ENCODE measurements at places on chromosomes 1 and 21.
A peak's percentile ranks its signal among the peaks of the same experiment; 100 is the strongest.

- H3K4me1 ChIP-seq = no peaks in the 10 kb centered on the region
- H3K36me3 ChIP-seq = no peaks in the 10 kb centered on the region
- no peaks in the 10 kb centered on the region for H3K27me3 ChIP-seq
Measured at GRCh38 chr1:159441360-159441759, 1.8 kb downstream of the OR10J1 start.

GRCh38 chr1:5571861-5572401, 420.3 kb downstream of the NPHP4 start:
- no peak overlapping the region for H3K27ac ChIP-seq
- DNase-seq = no peak
- H3K4me3 ChIP-seq = no peak overlapping the region

DNA sequence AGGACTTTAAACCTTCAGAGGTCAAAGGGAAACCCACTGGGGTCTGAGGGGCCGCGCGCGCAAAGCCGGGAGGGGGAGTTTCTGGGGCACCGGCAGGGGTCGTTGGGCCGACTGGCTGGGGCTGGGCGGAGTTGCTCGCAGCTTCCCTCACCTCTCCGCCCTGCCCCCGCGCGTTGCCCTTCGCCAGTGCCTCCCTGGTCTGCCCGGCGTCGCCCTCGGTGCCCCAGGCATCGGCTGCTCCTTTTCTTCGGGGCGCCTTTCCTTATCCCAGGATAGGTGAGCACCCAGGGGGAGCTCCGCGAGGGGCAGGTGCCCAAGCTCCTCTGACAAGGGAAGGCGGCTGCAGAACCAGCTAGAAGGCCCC, 390 bp upstream of the NGF start:
- H3K27me3 ChIP-seq = peaks cover 9% of the 10 kb centered on the region
- H3K4me1 ChIP-seq = no peaks in the 10 kb centered on the region
- no peak overlapping the region for H3K27ac ChIP-seq
- H3K4me3 ChIP-seq = no peak overlapping the region
- no peak for DNase-seq

DNA sequence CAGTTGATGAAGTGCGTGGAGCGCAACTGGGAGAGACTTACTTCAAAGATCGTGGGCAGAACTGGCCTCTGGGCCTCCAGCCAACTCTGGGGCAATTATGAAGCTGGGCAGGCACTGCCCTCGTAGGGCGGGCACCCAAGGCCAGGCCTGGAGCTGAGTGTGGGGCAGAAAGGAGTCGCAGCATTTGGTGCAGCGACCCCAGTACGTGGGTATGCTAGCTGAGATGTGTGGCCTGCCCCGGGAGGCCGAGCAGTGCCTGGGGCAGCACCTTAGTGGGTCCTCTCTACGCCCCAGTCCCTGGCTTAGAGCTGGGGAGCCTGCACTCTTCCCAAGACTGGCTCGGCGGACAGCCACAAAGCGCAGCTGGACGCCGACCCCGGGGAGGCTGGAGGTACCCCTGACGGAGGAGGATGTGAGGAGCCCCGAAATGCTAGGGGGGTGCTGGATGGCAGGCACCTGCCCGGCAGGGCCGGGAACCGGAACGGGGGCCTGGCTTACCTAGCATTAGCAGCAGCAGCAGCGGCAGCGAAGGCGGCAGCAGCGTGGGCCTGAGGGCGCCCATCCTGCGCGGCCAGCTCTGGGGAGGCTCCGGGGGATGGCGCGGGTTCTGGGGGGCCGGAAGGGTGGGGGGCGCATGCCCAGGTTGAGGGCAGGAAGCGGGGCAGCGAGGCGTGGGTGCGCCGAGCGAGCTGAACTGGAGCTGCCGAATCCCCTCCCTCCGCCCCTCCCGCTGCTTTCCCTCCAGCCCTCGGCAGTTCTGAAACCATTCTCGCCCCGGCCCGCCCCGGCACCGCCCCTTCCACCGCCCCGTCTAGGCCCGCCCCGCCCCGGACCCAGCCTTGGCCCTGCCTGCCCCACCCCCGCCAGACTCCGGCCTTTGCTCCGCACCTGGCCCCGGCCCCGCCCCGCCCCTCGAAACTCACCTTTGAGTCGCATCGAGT, at the start of gene IGSF8:
Gene IGSF8, minus strand, starts transcription at position 709 of the 941 bp plus-strand sequence. Its CDS starts 147 bp downstream, at position 562.
- DNase-seq = no peak
- peak within 1 kb of the TSS; percentile 66 for H3K4me3 ChIP-seq
- peaks cover 27% of the 10 kb centered on the region for H3K4me1 ChIP-seq
- H3K36me3 ChIP-seq = no peaks in the 10 kb centered on the region

DNA sequence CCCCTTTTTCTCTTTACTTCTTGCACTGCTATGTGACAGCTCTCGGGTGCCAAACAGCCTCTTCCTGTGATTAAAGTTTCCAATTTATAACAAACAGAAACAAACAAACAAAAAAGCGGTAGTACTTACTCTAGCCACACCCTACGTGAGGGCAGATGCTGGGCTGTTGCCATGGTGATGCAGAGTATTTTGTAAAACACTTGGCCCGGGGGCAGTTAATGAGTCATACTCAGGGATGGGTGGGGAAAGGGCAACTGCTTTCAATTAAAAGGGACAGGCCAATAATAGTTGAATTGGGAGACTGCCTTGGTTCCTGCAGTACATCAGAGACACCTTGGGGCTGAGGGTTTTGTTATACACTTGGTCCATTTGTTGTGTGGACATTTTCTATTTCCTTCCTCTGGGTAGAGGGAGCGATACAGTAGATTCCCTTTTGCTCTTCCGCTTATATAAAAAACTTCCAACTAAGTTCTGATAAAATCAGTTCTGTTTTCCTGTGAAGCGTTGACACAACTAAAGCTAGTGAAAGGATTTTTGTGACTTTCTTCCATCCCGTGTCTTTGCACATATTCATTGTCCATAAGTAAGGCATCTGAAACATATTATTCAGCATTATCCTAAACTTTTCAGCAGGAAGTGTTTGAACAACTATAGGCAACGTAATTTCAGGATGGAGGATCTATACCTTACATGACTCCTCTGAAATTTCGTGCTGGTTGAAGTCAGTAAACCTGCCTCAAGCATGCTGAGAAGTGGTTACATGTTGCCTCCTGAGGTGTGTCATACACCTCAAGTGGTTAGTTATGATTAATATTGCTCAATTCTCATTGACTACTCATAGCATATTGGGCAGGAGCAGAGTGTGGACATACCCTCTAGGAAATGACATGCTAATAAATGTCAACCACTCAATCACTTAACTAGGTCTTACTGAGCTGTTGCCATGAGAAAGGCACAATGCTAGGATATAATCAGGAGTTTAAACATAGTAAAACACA, 36.7 kb upstream of the THEM4 start:
- H3K27ac ChIP-seq = no peak overlapping the region
- H3K4me3 ChIP-seq = no peak overlapping the region
- no peaks in the 10 kb centered on the region for H3K36me3 ChIP-seq
- DNase-seq = peak; percentile 98
- no peaks in the 10 kb centered on the region for H3K27me3 ChIP-seq
- H3K4me1 ChIP-seq = no peaks in the 10 kb centered on the region

GRCh38 chr1:36135330-36135667, 10.3 kb upstream of the COL8A2 start:
- H3K27me3 ChIP-seq = no peaks in the 10 kb centered on the region
- H3K27ac ChIP-seq = no peak overlapping the region
- DNase-seq = no peak
- no peaks in the 10 kb centered on the region for H3K4me1 ChIP-seq
- H3K4me3 ChIP-seq = no peak overlapping the region

DNA sequence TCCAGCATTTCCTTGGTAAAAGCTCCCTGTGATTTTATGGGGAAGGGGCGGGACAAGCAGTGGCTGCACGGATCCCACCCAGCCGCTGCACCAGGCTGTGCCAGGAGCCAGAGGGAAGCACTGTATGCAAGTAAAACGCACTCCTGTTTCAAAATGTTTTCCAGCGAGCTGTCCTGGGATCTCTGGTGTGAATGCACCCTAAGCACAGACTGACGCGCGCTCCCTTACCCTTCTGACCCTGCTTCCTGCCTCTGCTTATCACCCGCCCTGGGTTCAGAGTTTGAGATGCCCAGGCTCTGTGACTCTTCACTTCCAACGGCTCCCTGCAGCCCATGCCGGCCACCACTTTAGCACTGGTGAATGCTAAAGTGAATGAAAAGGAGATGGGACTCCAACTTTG, 131.2 kb downstream of the RHOU start:
- peaks cover 8% of the 10 kb centered on the region for H3K4me1 ChIP-seq
- H3K4me3 ChIP-seq = no peak overlapping the region
- no peaks in the 10 kb centered on the region for H3K36me3 ChIP-seq
- H3K27me3 ChIP-seq = no peaks in the 10 kb centered on the region

DNA sequence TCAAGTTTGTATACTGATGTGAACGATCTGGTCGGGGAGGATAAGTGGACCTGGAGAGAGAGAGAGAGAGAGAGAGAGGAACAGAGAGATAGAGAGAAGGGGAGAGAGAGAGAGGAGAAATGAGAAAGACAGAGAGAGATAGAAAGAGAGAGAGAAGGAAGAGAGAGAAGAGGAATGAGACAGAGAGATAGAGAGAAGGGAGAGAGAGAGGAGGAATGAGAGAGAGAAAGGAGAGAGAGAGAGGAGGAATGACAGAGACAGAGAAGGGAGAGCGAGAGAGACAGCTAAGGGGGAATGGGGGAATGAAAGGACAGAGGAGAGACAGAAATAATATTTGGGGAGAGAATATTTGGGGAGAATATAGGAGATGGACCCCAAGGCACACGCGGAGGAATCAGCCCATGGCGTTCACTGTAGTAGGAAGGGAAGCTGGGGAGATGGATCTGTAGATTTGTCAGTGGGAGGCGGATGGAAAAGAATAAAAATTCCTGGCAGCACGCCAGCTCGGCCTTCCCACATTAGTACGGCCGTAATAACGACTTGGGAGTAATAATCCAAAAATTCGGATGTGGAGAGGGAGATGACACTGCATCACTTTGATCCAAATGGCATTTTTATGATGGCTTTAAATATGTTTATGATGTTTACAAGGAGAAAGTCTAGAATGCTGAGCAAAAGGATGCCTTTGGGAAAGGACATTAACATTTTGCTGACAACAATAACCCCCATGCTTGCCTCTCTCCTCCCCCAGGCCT, 159.8 kb upstream of the KCNJ6 start:
- no peak overlapping the region for H3K4me3 ChIP-seq
- no peak for DNase-seq
- H3K4me1 ChIP-seq = no peaks in the 10 kb centered on the region
- no peak overlapping the region for H3K27ac ChIP-seq

DNA sequence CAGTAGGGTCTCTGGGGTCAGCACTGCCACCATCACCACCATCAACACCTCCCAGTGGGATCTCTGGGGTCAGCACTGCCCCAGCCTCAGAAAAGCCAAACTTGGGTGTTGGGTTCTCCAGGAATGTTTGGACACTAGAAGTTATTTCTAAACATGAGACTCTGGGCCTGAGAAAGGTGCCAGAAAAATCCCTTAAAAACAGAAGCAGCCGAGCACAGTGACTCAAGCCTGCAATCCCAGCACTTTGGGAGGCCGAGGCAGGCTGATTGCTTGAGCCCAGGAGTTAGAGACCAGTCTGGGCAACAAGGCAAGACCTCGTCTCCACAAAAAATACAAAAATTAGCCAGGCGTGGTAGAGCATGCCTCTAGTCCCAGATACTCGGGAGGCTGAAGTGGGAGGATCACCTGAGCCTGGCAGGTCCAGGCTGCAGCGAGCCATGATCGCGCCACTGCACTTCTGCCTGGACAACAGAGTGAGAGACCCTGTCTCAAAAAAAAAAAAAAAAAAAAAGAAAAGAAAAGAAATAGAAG, 470 bp downstream of the PTAFR start:
- H3K4me3 ChIP-seq = no peak overlapping the region
- H3K27me3 ChIP-seq = no peaks in the 10 kb centered on the region
- peaks cover 15% of the 10 kb centered on the region for H3K4me1 ChIP-seq
- no peak for DNase-seq
- no peaks in the 10 kb centered on the region for H3K36me3 ChIP-seq

DNA sequence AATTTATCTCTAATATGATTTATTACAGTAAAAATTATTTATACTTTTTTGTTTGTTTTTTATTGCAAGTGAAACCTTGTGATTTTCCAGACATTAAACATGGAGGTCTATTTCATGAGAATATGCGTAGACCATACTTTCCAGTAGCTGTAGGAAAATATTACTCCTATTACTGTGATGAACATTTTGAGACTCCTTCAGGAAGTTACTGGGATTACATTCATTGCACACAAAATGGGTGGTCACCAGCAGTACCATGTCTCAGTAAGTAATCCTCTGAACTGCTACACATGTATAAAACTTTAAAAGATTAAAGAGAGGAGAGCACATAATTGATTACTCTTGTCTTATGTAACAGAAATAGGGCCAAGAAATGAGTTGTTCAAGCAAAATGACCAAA, 4.5 kb downstream of the CFHR3 start:
- H3K4me1 ChIP-seq = no peaks in the 10 kb centered on the region
- peak; percentile 0 for DNase-seq
- H3K27me3 ChIP-seq = no peaks in the 10 kb centered on the region
- no peak overlapping the region for H3K27ac ChIP-seq
- H3K36me3 ChIP-seq = no peaks in the 10 kb centered on the region

GRCh38 chr1:82979593-82980236, 1019.2 kb downstream of the TTLL7 start:
- H3K36me3 ChIP-seq = no peaks in the 10 kb centered on the region
- H3K27me3 ChIP-seq = no peaks in the 10 kb centered on the region
- no peaks in the 10 kb centered on the region for H3K4me1 ChIP-seq
- no peak overlapping the region for H3K4me3 ChIP-seq

- no peak for DNase-seq
- H3K27ac ChIP-seq = no peak overlapping the region
- no peaks in the 10 kb centered on the region for H3K4me1 ChIP-seq
- no peak overlapping the region for H3K4me3 ChIP-seq
- H3K27me3 ChIP-seq = no peaks in the 10 kb centered on the region
- H3K36me3 ChIP-seq = no peaks in the 10 kb centered on the region
Measured at GRCh38 chr1:54794451-54795355, 6.4 kb downstream of the TTC22 start.

DNA sequence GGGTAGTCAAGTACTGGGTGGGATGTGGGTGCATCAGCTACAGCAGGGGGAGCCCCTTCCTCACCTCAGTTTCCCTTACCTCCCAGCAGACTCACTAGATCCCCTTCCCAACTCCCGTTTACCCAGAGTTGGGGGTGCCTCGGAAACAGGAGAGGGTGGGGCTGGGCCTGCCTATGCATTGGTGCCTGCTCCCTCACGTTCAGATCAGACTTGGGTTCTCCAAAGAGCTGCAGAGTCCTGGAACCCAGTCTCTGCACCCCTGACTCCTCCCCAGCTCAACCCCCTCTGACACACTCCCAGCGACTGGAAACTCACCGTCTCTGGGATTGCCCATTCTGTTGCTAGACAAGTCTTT, 6.0 kb downstream of the FOXO6 start:
- no peak overlapping the region for H3K4me3 ChIP-seq
- peaks cover 9% of the 10 kb centered on the region for H3K27me3 ChIP-seq
- H3K4me1 ChIP-seq = peaks cover 14% of the 10 kb centered on the region
- no peak for DNase-seq
- no peaks in the 10 kb centered on the region for H3K36me3 ChIP-seq

All from mesendoderm (in vitro differentiated cells).